Stimulated activated CD4-positive, alpha-beta T cell treated with anti-CD3 and anti-CD28 coated beads, Interleukin-15, amount 100 ng/mL, for 24 hours (primary cell): ENCODE measurements at places on chromosomes 6 and 20.
A peak's percentile ranks its signal among the peaks of the same experiment; 100 is the strongest.

DNA sequence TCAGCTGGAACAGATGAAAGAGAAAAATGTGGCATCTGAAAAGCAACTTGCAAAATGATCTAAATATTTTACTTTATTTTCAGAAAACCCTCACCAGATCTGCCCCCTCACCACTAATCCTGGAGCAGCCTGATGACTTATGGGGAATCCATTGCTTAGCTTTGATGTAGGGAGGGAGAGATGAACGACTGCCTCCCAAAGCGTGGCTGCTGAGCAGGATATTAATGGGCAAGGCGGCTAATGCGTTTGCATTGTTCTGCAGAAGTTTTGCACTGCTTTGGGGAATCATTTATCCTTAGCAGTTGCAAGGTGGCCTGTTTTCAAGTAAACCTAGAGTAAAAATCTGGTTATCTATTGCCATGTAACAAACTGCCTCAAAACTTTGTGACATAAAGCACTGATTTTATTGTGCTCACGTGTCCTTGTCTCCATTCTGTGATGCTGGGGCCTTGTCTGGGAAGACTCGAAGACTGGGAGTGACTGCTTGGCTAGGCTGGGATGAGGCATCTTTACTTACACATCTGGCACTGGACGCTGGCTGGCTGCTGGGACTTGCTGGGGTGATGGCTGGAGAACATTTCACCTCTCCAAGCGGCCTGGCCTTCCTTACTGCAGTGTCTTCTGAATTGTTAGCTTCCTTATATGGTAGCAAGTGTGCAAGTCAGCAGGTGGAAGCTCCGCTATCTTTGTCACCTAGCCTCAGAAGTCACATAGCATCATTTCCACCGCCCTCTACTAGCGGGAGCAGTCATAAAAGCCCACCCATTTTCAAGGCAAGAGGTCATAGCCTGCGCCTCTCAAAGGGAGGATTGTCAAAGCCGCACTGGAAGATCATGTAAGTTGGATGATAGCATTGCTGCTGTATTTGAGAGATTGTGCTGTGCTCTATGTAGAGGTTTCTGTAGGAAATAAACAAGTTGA is 313.2 kb downstream of the NRN1 start:
- DNase-seq: no peak

DNA sequence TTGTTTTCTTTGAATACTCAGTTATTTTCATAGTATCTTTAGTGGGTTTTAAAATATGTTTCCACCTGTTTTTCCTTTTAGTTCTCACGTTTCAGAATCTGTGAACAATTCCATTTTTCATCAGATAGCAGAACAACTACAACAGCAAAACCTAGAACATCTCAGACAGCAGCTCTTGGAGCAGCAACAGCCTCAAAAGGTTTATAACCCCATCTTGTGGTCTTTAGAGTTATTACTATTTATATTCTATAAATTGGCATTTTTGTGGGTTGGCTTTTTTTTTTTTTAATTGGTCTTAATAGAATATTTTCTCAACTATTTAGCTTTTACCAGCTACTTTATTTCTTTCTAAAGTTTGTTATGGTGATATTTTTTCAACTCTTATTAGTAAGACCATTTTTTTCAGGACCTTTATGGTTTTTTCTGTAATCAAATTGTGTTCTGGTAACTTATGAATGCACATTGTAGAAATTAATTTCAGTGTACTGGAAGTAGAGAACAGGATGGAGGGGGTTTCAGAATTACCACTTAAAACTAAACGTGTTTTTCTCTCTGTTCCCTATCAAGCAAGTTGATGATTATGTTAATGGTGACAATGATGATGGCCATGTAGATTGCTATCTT is 72.2 kb downstream of the SCAF8 start:
- DNase-seq: no peak

GRCh38 chr6:124010574-124010973 is 206.9 kb downstream of the NKAIN2 start:
- DNase-seq: no peak

GRCh38 chr6:6277413-6277812 is 43.0 kb downstream of the F13A1 start:
- DNase-seq: no peak

DNA sequence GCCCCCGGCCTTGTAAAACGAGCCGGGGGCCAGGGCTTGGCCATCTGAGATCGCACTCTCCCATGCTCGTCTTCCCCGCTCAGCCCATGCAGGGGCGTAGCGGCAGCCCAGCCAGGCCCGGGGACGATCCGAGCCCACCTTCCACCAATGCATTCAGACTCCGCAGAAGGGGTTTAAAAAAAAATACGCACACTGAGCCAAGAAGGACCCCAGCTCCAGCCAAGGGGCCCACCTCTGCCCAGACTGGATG is 320 bp downstream of the GSTA4 start:
- DNase-seq: peak; percentile 50
